Omental fat pad (tissue), 4 donors: ENCODE measurements at places on chromosomes 16 and 17.

DNA sequence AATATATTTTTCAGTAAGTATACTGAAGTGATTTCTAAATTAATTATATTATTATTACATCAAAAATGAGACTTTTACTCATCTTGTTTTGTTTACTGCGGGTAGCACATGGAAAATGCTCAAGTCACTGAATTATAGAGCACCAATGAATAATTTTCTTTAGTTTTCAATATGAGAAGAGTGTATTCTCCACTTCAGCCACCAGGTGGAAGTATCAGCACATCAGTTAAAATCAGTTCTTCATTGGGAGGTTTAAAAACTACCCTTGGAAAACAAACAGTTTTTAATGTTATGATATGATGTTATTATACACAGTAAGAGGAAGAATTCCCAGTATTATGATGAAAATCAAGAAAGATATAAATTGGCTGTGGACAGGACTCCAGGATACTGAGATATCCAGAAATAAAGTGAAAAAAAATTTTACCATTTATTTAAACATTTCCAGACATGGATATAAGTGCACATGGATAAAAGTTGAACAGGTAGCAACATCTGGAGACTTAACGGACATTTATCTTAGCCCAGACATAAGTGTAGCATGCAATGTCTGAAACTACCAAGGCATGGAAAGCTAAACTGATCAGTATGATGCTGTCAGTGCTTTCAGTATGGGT, 467.3 kb downstream of the KCNJ2 start:
- no peak for DNase-seq

DNA sequence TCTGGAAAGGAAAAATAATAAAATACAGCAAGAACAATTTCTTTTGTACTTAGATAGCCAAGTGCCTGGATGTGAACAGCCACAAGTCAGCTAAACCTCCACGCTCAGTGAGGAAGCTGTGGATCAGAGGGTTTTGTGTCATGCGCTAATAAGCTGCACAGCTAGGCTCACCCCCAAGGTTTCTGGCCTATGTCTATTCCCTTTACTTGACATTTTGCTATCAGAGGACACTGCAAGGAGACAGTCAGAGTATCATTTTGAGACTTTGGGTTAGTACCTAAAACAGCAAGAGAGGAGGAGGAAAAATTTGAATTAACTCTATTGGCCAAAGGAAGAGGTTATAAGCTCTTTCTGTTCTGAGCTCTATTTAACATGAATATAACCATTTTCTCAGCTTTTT, 139.3 kb downstream of the KCNJ2 start:
- DNase-seq = no peak

DNA sequence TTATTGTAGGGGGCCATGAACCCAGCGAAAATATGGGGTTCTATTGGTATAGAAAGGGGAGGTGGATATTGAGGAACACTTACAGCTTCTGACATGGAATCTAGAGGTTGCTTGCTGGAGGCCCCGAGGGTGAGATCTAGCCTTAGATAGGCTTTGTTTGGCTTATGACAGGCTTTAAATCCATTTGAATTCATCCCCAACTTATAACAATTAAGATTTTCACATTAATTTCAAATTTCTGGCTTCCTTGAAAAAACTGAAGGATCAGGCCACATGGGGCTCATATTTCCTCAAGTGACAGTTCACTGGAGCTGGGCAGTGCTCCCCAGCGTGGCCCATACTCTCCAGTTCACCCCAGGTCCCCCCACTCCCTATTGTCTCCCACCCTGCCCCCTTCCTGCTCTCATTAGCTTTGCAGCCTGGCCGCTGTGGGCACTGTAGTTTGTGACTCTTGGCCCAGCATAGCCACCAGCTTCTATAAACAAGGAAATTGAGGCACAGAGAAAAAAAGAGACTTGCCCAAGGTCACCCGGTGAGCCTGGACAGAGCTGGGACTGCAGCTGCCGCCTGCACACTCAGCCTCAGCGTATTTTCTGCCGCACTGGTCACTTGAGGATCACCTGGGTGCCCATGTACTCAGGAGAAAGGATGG, 19.8 kb upstream of the ADGRG1 start:
- no peak for DNase-seq

- no peak for DNase-seq
These were observed 14.7 kb downstream of the LAT start for GRCh38 chr16:28999577-28999976.

- DNase-seq = no peak
These were observed 40.2 kb downstream of the C16orf87 start for GRCh38 chr16:46790599-46791270.

DNA sequence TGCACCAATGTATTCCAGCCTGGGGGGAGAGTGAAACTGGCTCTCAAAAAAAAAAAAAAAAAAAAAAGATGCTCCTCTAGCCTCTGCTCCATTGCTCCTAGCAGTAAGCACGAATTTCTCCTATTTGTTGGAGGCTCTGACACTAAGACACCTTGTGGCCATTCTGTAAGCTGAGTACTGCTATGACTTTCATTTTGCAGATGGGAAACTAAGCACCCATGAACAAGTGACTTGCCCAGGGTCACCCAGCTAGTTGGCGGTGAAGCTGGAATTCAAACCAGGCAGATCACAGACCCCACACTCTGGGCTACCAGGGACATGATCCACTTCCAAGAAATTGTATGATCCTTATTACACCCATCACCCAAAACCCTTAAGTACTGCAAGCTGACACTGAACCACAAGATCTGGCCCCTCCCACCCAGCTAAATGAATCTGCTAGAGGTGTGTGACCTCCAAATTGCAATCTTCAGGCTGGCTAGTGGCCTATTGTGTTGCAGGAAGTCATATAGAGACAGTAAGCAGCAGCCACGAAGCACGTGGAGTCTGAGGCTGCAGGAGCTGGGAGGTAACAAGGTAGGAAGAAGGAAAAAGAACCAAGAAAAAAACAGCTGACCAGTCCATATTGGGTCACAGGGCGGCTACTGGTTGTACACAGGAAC, 209.4 kb downstream of the XYLT1 start:
- no peak for DNase-seq

- no peak for DNase-seq
These were observed 2169.6 kb downstream of the TP53TG3F start for GRCh38 chr16:35628976-35629375.

DNA sequence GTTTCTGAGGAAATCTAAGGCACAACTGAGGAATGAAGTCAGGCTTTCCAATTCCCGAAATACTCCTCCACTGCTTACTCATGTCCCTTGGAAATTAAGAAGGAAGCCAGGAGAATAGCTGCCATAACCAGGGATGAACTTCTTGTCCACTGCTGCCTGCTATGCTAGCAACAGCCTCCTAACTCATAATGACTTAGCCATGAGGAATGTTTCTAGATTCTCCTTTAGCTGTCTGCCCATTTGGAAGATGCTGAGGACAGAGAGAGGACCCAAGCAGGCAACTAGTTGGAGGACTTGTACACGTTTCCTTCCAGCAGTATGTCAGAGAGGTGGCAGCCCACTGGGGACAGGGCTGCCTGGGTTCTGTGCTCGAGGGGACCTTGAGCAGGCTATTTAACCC, 939 bp upstream of the CCL2 start:
- no peak for DNase-seq

GRCh38 chr17:77834170-77835115, 124.1 kb upstream of the TNRC6C start:
- DNase-seq = peak; percentile 42

GRCh38 chr17:63919311-63919723, 678 bp upstream of the GH1 start:
- DNase-seq = no peak

GRCh38 chr17:40528692-40529417, 27.4 kb upstream of the TNS4 start:
- DNase-seq = no peak

DNA sequence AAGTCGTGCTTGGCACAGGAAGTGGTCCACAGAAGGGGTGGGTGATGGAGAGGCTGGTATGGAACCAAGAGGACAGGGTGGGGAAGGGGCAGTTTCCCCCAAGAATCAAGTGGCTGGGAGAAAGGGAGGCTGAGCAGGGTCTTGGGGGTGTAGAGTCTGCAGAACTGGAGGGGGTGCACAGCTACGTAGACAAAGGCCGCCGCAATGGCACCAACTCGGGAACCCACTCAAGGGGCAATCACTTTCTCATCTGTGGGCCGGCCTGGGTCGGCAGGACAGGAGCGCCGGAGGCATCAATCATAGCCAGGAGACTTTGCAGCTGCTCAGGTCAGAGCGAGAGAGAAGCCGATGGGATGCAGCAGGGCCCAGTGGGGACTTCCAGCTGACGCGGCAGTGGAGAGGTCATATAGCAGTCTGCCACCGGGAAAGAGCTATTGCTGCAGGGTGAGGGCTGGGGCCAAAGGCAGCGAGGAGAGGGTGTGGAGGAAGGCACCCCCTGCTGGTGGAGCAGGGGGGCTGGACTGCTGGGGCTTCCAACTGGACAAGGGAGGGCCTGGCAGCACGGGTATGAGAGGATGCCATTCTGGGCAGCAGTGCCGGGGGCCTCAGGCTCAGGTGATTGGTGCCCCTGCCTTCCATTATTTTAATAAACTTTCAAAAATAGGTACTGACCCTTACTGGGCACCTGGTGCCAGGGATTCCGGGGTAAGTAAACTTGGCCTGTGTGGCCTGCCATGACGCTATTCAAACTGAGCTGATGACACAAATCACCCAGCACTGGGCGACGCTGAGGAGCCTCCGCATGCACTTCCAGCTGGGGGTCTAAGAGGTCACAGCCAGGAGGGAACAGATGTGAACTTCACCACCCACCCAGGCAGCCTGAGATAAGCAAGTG, 52.5 kb upstream of the MTSS2 start:
- DNase-seq = no peak

- no peak for DNase-seq
These were observed 197.4 kb downstream of the ZNF423 start for GRCh38 chr16:49658531-49658930.

DNA sequence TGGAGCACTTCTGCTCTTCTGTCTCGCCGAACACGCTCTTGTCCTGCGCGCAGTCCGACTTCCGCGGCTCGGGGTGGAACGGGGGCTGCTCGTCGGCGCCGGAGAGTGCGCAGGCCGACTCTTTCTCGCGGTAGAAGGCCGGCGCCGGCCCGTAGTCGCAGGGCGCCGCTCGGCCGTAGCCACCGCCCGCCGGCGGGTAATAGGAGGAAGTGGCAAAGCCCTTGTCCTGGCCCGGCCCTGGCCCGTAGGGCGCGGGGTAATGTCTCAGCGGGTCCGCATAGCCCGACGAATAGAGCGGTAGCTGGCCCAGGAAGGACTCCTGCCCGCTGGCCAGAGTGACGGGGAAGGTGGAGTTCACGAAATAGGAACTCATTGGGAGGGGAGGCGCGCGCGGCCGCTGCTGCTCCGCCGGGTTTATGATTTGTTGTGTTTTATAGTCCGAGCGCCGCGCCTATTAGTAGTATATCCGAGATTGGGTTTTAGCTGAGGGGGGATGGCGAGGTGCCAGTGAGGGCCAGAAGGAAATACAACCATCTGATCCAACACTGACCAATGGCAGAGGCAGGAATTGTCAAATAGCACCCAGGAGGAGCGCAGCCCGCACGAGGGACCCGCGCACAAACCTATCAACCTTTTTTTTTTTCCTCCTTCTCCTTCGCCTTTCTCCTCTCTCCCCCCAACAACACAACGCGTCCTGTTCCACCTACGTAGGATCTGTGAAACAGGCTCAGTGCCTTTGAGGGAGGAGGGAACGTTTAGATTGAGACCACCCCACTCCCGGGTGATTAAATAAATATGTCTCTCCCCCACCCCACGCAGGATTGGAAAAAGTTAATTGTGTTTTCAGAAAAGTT, 4.4 kb upstream of the HOXB5 start:
- no peak for DNase-seq

DNA sequence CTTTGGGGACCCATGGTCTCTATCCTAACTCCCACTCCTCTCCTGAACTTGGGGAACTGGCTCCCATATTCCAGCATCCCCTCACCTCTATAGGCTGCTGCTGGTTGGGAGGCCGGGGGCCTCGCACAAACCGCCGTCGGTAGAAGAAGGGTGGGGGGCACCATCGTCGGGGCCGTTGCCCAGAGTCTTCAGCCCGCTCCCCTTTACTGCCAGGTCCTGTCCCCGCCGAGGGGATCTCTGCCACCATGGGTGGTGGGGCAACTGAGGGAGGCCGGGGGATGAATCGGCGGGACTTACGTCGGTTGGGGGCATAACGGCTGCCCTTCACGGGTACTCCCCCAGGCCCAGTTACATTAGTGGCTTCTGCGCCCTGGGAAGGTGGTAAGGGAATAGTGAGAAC, 4.3 kb downstream of the YBX2 start:
- DNase-seq = no peak

- DNase-seq = no peak
These were observed 56.7 kb downstream of the YPEL2 start for GRCh38 chr17:59388069-59388556.

GRCh38 chr17:48101012-48101720, at the start of gene CBX1:
Gene CBX1, minus strand, starts transcription at chr17:48101478. Its CDS starts 24,474 bp downstream, at chr17:48077004.
- peak; percentile 48 for DNase-seq

DNA sequence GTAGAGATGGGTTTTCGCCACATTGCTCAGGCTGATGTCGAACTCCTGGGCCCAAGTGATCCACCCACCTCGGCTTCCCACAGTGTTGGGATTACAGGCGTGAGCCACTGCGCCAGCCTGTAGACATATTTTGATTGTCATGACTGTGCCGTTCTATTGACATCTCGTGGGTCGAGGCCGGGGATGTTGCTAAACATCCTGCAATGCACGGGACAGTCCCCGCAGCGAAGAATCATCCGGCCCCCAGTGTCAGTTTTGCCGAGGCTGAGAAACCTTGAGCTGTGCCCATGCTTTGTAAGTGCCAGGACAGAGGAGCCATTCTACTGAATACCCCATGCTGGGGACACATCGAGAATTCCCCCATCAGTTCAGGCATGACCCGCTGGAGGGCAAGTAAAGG, 69.1 kb upstream of the GSE1 start:
- DNase-seq = no peak

- DNase-seq = no peak
These were observed 100.3 kb downstream of the NPIPB11 start for GRCh38 chr16:29306201-29306600.

GRCh38 chr17:60142872-60143499, 6.8 kb upstream of the CA4 start:
- DNase-seq = peak; percentile 91

DNA sequence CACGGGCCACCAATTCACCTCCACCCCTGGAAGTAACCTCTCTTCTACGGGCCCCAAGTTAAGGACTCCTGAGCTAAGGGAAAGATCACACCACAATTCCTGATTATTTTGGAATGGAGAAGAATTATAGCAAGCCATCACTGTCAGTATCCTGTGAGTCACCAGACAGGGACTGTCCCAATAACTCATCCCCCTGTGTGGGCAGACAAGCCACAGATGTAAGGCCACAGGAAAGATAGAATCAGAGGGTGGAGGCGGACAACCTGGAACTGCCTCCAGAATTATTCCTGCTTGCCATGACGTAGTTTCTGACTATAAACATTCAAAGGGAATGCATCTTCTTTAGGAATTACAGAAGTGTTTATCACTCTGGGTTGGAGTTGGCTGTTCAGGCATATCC, 5.8 kb upstream of the MYO1D start:
- DNase-seq = no peak
